Cortex of kidney (tissue), 1 donor: ENCODE measurements at places on chromosomes 7 and 10.

GRCh38 chr7:128827248-128827958 lies 2.8 kb upstream of the FLNC start:
- DNase-seq: no peak

- no peak for DNase-seq
These were observed 56.5 kb downstream of the ZNF467 start for GRCh38 chr7:149716932-149717307.

DNA sequence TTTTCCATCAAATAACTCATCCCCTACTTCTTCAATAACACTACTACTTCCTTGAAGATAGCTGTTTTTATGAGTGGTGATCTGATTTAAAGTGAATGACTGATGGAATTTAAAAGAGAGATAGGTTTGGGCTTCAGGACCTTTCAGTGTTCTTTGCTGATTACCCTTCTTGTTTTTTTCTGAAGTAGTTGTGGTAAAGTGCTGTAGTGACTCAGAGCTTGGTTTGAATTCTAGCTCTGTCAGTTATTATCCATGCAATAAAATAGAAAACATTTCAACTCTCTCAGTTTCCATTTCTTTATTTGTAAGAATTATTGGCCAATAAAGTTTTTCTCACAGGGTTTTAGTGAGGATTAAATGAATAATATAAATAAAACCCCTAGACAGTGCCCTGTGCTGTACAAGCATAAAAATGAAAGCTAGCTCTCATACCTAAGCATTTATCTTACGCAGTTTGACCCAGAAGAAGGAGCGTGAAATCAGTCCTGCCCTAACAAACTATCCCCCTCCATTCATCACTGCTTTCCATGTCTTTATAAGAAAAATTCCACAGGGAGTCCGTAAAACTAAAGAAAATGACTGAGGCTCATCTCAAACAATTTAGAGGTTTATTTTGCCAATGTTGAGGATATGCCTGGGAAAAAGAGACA lies 25.1 kb upstream of the AKAP9 start:
- no peak for DNase-seq

- no peak for DNase-seq
These were observed 50.6 kb downstream of the PTPRN2 start for GRCh38 chr7:158536871-158537515.

- no peak for DNase-seq
These were observed 208.3 kb downstream of the CELF2 start for GRCh38 chr10:11225935-11226334.

GRCh38 chr7:142454862-142455261 lies 197.0 kb upstream of the PRSS58 start:
- no peak for DNase-seq

DNA sequence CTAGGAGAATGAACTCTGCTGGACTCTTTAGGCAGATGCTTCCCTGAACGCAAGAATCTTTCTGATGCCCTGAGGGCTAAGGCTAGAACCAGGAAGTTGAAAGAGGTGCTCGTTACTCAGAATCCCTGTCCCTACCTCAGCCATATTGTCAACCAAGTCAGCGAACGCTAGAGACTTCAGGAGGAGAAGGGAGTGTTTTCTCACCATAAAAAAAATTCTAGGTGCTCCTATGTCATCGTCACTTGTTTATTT lies 359.4 kb downstream of the PRPF18 start:
- no peak for DNase-seq

GRCh38 chr7:44984478-44984758 lies 5.6 kb upstream of the MYO1G start:
- DNase-seq: no peak

- no peak for DNase-seq
These were observed 12.0 kb upstream of the HERC4 start for GRCh38 chr10:68086910-68087684.

DNA sequence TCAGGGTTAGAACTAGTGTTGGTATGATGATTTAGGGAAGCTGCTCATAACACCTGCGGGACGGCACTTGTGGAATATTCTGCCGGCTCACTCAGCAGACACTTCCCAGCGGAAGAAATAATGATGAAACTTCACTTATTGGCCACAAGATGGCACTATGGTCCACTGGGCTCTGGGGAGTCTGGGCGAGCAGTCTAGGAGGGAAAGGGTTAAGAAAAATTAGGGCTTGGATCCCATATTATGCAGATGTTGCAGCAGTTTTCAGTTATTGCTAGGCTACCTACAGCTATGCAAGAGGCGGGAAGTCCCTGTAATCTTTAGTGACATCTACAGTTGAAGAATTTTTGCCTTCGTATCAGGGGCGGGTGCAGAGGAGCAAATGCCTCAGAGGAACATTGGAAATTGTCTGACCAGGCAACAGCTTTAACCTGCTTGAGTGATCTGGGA lies 238.7 kb upstream of the PRSS58 start:
- no peak for DNase-seq

DNA sequence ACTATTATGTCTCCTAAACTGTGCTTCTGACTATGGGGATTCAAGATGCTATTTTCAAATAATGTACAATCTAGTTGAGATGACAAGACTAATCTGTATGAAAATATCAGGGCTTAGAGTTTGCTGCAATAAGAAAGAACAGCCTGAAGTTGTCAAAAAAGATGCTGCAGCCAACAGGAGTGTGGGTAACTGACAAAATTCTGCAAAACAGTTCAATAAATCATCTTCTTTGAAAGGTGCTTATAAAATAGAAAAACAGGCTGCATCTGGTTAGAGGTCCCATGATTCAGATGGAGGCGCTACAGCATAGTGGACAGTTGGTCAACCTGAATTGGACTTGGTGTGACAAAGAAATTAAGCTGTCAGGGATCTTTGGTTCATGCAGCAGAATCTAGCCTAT lies 511.0 kb downstream of the XPNPEP1 start:
- no peak for DNase-seq

DNA sequence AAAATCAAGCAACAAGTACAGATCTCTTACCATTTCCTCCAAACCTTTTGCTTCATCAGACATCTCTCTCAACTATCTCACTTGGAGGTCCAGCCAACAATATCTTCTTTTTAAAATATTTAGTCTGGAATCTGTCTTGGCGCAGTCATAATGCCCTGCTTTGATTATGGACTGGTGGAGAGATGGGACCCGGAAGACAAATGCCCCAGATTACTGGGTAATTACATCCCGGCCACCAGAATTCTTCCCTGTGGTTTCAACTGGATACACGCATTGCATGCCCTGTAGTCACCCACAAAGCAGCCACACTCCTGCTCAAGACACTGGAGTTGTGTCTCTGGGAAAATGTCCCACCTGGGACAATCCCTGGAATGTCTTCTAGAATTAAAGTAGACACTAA lies 65.5 kb downstream of the BPGM start:
- no peak for DNase-seq

DNA sequence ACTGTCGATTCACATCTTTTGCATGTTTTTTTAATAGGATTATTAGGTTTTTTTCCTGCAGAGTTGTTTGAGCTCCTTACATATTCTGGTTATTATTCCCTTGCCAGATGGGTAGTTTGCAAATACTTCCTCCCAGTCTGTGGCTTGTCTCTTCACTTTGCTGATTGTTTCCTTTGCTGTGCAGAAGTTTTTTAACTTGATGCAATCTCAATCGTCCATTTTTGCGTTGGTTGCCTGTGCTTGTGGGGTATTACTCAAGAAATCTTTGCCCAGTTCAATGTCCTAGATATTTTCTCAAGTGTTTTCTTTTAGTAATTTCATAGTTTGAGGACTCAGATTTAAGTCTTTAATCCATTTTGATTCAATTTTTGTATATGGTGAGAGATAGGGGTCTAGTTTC lies 95.4 kb downstream of the TBXAS1 start:
- no peak for DNase-seq

DNA sequence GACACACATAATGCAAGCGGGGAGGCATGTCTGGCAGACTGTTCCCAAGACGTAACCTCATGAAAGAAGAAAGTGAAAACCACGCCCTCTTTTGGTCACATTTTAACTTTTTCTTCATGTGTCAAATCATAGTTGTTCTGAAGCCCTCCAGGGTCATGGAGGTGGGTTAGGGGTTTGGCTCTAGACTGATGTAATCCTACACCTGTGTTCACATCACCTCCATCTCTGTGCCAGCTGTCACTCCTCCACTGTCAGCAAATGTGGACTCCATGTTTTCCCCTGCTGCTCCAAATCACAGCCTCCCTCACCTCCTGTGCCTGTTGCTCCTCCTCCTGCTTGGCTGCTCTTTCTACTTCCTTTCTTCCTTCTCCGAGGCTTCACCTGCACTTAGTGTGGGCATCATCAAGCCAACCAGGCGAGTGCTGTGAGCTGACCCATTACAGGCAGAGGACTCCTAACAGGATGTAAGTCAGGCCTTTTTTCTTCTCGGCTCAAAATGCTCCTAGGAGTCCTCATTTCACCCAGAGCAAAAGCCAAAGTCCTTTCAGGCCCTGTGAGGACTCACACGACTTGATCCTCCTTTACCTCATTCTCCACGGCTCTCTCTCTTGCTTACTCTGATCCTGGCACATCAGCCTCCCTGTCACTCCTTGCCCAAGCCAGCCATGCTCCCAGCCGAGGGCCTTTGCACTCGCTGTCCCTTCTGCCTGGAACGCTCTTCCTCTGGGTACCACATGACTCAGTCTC lies 66.4 kb upstream of the IFRD1 start:
- DNase-seq: no peak

GRCh38 chr7:129611246-129612111 lies at the start of gene NRF1:
TSS of gene NRF1 (plus strand) at chr7:129611720. CDS start at chr7:129657352, 45,632 bp downstream.
- peak; percentile 56 for DNase-seq

DNA sequence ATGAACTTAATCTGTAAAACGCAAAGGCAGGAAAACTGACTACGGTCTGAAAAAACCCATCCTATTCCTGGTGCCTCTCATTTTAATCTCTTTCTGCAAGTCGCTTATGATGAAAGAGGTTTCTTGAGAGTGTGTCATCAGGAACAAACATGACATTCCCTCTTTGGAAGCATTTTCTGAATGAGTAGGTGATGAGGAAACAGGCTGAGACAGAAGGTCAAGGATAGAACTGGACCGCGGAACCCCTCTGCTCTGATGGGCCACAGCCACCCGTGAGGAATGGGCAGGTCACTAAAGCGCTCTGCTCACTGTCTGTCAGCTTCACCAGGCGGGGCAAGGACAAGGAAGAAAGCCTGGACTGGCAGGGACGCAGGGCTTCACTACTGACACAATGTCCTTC lies 28.6 kb downstream of the BEND7 start:
- no peak for DNase-seq

DNA sequence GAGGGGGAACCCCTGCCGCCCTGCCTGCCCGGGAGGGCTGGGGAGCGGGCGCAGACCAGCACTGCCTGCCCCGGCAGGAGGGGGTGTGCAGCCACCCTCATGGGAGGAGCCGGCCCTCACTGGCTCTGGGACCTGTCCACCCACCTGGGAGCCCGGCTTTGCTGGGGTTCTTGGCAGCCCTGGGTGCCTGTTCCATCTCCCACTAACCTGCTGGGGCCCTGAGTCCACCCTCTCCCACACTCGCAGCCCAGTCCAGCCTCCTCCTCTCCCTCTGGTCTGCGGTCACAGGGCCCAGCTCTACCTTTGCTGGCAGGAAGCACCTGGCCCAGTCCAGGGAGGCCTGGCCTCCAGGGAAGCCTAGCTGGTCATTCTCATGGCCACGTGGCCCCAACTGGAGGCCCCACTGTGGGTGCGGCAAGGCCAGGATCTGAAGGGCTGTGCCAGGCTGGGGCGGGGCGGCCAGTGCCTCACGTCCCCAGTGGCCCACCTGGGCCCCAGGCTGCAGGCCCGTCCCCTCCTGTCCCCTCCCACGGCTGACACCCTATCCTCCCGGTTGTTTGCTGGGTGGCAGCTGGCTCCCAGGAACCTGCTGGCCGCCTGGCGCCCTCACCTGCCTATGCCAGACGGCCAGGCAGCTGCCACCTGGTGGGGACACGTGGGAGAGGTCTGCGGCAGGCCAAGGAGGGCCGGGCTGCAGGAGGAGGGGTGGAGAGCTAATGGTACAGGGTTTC lies at the start of gene TMEM184A:
Gene TMEM184A, minus strand, starts transcription at position 393 of the 731 bp plus-strand sequence. CDS start 721 bp downstream, outside the sequence.
- no peak for DNase-seq

DNA sequence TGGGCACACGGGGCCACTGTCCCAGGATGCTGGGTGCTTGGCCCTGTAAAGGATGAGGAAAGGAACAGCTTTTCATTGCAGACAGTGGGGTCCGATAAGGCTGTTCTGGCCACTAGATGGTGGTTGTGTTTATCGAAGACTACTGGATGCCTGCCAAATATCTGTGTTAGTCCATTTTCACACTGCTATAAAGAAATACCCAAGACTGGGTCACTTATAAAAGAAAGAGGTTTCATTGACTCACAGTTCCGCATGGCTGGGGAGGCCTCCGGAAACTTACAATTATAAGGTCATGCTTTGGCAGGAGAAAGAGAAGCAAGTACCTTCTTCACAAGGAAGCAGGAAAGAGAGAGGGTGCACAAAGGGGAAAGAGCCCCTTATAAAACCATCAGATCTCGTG lies 32.2 kb upstream of the GARS1 start:
- DNase-seq: no peak

DNA sequence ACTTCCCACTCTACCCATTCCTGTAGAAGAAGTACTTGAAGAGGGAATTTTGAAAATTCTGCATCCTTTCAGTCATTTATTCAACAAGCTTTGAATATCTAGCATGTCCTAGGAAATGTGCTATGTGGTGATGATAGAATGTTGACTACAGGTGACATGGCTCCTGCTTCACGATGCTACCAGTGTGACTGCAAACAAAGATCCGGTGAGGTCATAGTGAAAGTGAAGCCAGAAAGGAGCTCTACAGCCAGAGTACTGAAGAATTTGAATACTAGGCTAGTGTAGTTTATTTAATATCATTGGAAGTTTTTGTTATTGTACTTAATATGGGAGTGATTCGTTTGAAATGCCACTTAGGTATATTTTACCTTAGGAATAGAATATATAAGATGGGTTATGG lies 348.1 kb downstream of the TFEC start:
- DNase-seq: no peak

GRCh38 chr7:149385195-149385950 lies 75.5 kb downstream of the ZNF777 start:
- DNase-seq: no peak

DNA sequence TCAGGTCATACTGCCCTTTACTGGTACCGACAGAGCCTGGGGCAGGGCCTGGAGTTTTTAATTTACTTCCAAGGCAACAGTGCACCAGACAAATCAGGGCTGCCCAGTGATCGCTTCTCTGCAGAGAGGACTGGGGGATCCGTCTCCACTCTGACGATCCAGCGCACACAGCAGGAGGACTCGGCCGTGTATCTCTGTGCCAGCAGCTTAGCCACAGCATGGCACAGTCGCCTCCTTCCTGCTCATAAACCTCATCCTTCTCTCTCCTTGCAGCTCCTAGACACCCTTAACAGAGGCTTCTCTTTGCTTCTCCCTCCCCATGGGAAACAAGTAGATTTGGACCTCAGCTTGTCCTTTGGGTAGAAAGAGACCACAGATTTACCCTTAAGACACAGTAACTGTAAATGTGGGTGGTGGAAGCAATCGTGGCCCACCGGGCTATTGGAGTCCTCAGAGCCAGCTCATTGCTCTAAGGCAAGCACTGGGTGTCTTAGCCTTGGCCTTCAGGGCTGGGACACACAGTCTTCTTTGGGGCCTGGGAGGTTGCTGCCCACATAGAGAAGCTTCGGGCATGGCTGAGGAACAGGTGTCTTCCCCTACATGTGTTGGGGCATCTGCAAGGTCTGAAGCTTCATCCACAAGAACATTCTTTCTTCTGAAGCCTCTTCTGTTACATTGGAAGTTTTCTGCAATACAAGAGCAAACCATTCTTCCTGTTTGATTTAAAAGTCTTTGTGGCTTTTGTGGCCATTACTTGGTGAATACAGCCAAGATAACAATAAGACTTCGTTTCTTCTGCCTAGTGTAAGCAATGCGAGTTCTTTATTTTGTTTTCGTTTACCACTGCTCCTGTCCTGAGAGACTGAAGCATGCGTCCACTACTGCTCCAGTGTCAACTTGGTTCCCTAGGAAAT lies 95.5 kb upstream of the PRSS58 start:
- DNase-seq: no peak

GRCh38 chr10:132859084-132859855 lies 73.3 kb upstream of the NKX6-2 start:
- no peak for DNase-seq
